ENCODE measurements at places on chromosomes 7 and 10.

DNA sequence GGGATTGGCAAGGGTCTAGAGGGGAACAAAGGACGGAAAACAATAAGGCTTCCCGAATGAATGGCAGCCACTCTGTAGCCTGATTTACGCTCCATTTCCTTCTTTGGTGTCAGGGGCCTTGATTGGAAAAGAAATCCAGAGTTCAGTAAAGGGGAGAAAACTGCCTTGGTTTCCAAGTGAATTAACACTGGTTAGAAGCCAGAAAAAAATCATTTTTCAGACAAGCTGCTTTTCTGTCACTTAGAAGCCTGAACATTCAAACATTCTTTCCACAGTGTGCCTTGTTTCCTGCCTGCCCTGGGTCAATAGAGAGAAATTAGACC, 283 bp upstream of the TRDMT1 start:
- no peak for DNase-seq

DNA sequence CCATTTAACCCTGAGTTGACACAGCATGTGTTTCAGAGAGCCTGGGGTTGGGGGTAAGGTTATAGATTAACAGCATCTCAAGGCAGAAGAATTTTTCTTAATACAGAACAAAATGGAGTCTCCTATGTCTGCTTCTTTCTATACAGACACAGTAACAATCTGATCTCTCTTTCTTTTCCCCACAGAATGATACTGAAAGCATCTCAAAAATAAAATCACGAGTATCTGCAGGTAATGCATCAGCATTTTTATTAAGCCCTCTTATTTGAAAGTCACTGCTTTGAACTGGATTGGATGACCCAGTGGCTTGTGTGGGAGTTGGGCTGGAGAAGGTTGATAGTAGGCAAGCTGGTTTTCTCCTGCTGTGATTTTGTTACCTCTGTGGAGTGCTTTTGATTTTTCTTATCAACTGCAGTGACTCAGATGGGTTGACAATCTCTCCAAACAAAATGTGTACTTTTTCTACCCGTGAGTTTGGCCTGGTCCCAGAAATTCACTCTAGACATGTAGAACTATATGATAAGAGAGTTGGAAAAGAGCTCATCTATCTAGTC, 253.5 kb upstream of the PRKCQ start:
- no peak for DNase-seq

DNA sequence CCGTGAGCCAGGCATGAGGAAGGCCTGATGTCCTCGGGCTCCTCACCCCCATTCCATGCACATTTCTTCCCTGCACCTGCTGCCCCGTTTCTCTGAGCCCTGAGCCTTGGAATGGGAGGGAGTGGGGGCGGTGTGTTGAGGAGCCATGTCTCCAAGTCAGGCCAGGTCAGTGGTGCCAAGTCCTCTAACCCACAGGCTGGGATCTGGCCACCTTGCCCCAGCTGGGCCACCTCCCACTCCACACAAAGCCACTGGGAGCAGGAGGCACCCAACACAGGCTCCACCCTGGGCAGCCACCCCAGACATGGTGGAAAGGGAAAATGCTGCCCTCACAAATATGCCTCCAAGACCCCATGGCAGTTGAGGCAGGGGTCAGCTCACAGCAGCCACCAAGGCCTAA, 27.7 kb downstream of the ZCCHC24 start:
- no peak for DNase-seq

DNA sequence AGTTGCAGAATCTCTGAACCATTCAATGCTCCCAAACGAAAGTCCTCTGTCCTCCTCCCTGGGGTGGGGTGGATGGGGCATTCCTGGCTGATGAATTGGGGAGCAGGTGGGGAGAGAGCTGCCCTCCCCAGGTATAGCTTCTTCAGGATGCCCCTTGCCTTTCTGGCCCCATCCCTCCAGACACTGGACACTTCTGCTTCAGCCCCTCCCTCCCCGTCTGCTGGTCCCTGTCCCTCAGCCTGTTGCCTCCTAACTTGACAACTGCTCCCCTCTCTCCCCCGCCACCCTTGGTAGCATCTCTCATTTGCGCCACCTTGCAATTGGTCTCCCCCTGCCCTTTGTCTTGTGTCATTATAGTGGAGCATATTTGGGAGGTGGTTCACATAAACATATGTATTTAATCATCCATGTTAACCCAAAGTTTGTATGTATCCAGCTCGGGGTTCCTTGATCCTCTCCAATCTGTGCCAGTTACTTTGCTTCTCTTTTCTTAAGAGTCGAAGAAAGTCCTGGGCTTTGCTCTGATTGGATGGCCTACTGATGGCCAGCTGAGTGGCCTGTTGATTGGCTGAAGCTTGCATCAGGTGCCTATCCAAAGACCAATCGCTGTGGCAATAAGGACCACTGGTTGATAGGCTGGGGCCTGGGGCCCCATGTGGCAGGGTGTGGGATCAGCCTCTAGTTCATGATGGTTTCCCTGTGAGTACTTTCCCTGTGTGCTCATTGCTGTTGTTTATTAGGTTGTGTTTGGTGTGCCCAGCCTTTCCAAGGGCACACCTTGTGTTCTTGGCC, 4.0 kb upstream of the GCK start:
- no peak for DNase-seq

GRCh38 chr10:90930971-90931871, 10.3 kb upstream of the ANKRD1 start:
- DNase-seq: no peak

GRCh38 chr7:96410126-96410839, 88.4 kb upstream of the SLC25A13 start:
- DNase-seq: no peak

DNA sequence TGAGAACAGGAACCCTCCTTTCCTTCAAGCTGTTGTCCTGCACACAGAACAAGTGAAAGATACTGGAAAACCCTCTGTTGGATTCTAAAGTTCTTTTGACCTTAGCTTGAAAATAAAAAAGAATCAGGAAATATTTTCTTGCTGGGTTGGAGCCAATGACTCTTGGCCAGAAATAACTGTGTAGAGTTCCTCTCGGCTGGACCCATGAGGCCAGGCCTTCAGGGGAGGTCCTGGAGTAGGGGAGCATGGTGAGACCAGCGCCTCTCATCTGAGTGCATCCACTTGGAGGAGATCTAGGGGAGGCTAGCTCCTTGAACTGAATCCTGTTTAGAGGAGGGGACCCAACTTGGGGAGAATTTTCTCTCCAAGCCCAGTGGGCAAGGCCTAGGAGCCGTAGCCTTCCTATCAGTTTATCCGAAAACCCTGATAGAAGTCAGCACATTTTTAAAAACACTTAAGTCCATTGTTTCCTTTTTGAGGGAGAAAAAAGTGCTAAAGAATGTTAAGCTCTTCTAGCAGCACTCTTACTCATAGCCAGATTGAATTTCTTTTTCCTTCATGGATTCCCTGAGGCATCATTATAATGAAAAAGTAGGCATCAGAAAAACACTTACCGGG, 635.7 kb upstream of the ANKRD30A start:
- DNase-seq: no peak

- no peak for DNase-seq
Observed at GRCh38 chr7:74441801-74442200, 11.9 kb upstream of the GTF2IRD1 start.

- no peak for DNase-seq
Observed at GRCh38 chr7:19090526-19090925, 26.9 kb downstream of the TWIST1 start.

GRCh38 chr7:150778014-150778737, 22.0 kb downstream of the TMEM176B start:
- no peak for DNase-seq

DNA sequence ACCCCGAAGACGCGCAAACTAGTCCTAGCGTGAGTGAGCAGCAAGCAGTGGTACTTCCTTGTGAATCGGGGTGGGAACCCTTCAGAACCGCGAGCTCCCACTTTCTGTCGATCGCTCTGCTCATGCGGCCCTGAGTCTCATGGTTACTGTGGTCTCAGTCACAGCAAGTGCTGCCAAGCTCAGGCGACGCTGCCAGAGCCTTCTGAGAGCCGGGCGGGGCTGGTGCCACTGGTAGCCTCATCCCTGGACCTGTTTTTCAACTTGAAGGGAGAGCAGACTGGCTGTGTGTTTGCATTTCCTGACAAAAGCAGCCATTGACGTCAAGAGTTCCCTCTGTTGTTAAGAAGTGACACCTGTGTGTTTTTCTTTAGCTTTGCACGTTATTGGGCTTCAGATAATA, 32.9 kb upstream of the BHLHA15 start:
- no peak for DNase-seq

Data from stimulated activated CD4-positive, alpha-beta T cell treated with anti-CD3 and anti-CD28 coated beads, Interleukin-4, amount 100 ng/mL, for 1 hour (primary cell).